ENCODE measurements at places on chromosomes 7 and 10.

GRCh38 chr7:139720705-139721231, 57.0 kb downstream of the HIPK2 start:
- no peak for DNase-seq

DNA sequence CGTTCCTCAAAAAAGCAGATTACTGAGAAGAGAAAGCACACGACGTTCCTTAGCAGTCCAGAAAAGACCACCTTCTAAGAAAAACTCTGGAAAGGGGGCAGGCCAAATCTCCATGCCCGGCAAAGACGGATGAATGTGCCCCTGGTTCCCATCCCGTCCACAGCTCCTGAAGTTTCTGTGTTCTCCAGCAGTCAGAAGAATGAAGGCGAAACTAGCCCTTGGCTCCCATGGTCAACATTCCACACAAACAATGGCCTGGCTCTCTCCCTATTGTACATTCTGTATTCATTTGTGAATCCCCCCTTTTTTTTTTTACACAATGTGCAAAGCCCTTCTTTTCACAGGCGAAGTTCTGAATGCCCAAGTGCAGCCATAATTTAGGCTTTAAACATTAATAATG, 5.3 kb downstream of the CTBP2 start:
- DNase-seq: no peak

DNA sequence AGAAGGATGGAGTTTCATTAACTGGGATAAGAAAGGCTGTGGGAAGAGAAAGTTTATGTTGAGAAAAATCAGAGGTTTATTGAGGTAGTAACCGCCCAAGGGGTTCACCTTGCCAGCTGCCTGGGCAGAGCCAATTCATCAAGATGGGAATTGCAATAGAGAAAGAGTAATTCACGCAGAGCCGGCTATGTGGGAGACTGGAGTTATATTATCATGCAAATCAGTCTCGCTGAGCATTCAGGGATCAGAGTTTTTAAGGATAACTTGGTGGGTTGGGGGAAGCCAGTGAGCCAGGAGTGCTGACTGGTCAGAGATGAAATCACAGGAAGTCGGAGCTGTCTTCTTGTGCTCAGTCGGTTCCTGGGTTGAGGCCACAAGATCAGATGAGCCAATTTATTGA, 70.6 kb downstream of the MALRD1 start:
- no peak for DNase-seq

DNA sequence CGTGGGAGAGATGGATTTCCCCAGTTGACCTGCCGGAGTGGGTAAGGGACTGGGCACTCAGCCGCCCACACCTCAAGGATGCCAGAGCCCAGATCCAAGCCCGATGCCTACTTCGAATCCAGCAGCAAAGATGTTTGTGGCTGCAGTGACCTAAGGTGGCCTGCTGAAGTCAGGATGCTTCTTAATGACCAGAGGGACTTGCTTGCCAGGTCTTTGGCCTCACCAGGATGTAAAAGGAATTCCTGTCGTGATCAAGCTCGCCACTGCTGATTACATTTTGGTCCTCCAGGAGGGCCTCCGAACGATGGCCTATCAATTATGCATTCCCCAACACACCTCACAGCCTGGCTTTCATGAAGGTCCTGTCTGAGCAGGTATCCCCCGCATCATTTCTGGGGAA, 349.5 kb upstream of the ZMIZ1 start:
- no peak for DNase-seq

GRCh38 chr7:20594023-20594422, 21.4 kb upstream of the ABCB5 start:
- no peak for DNase-seq

GRCh38 chr10:131700506-131700905, 200.3 kb upstream of the PPP2R2D start:
- DNase-seq: no peak

DNA sequence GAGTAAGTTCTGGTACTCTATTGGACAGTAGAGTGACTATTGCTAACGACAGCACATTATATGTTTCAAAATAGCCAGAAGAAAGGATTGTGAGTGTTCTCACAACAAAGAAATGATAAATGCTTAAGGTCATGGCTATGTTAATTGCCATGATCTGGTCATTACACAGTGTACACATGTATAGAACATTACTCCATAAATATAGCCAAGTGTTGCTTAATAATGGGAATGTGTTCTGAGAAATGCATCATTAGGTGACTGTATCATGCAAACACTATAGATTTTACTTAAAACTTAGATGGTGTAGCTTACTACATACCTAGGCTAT, 19.6 kb downstream of the EPC1 start:
- no peak for DNase-seq

- no peak for DNase-seq
These were observed 9.4 kb downstream of the SH3PXD2A start for GRCh38 chr10:103845972-103846371.

- no peak for DNase-seq
These were observed 342.5 kb downstream of the RPS24 start for GRCh38 chr10:78375854-78376785.

GRCh38 chr7:128352153-128352537, 8.4 kb upstream of the RBM28 start:
- DNase-seq: no peak

DNA sequence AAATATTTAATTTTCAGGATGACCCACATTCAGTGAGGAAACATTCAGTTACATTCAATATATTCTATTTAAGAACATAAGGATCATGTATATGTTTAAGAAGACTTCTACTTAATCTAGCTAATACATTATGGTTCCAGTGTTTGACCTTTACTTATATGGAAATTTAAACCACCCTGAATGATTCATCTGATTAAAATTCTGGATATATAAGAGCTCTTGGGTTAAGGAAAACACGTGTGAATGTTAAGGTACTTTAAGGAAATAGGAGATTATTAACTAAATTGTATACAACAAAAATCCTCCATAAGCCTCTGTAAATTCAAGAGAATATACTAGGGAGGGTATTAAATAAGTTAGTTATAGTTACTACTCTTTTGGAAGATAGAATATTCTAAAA, 40.9 kb downstream of the HDAC9 start:
- DNase-seq: no peak

GRCh38 chr10:76727038-76727437, 910.6 kb downstream of the KCNMA1 start:
- DNase-seq: no peak

GRCh38 chr7:54812756-54813322, 53.8 kb upstream of the SEC61G start:
- no peak for DNase-seq

- no peak for DNase-seq
These were observed 26.0 kb downstream of the RBM17 start for GRCh38 chr10:6114805-6115341.

GRCh38 chr10:2927958-2928840, 139.1 kb upstream of the PFKP start:
- peak; percentile 57 for DNase-seq

- no peak for DNase-seq
These were observed 1061.2 kb downstream of the KCNMA1 start for GRCh38 chr10:76576276-76576962.

GRCh38 chr10:103967448-103968071, 620 bp downstream of the SLK start:
- peak; percentile 48 for DNase-seq

- no peak for DNase-seq
These were observed 3.1 kb upstream of the PTPRE start for GRCh38 chr10:127903789-127904188.

DNA sequence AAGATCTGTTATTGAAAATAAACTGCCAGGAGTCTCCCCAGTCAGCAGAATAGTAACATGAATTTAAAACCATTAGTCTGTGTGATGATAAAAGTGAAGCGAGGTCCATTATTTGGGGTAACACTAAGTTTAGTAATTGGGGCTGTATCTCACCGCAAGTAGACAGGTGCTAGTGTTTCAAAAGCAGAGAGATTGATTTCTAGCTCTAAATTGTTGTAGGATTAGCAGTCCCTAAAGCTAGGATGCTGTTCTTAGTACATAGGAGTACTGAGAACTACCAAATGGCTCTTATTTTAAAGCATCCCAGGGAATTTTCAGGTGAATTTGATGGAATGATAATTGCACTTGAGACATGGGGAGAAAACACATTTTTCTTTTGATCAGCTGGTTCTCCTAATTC, 70.5 kb downstream of the CPED1 start:
- DNase-seq: no peak

DNA sequence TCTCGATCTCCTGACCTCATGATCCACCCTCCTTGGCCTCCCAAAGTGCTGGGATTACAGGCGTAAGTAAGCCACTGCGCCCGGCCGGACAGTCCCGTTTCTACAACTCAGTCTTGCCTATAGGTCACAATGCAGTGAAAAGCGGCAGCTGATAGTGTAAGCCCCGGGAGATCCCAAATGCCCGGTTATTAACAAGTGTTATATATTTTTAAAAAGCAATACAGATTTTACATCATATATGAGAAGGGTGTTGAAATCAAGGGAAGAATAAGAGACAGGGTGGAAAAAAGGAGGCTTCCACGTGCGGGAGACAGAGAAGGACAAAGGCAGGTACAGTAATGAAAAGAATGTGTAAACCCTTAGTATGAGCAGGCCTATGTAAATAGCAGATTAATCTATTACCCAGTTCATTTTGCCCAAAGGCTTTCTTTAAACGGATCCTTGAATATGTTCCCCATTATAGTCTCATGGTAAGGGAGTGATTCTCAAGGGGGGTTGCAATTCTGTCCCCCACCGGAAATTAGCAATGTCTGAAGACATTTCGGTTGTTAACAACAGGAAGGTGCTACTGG, 170.8 kb downstream of the PDE1C start:
- no peak for DNase-seq

GRCh38 chr7:39547336-39547735, 18.9 kb upstream of the YAE1 start:
- DNase-seq: no peak

- no peak for DNase-seq
These were observed 160.8 kb downstream of the PKD1L1 start for GRCh38 chr7:47787249-47788069.

Measured in stimulated activated naive CD8-positive, alpha-beta T cell treated with anti-CD3 and anti-CD28 coated beads, Interleukin-15, amount 100 ng/mL, for 72 hours (primary cell).